ENCODE measurements at places on chromosomes 13 and 19.

DNA sequence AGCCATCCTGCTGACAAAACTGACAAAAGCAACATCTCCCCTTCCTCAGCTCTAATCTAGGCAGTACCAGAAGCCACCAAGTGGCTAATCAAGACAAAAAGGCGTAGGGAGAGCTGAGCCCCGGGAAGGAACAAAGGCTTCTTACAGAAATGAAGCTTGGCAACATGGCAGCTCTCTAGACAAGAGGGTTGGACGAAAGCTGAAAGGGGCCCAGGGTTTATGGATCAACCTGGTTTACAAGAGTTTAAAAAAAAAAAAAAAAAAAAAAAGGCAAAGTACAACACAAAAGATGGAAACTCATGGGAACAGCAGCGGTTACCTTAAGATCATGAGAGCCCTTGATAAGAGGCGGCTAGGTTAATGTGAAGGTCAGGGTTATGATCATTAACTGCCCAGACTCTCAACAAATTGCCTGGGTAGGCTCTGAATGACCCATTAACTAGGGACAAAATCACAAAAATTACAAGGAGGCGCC lies 14.0 kb downstream of the ZC3H4 start:
- no peak for DNase-seq

GRCh38 chr13:23551213-23552008 lies 18.8 kb upstream of the TNFRSF19 start:
- no peak for DNase-seq

GRCh38 chr13:46369506-46370277 lies 17.4 kb downstream of the RUBCNL start:
- DNase-seq, result no peak

DNA sequence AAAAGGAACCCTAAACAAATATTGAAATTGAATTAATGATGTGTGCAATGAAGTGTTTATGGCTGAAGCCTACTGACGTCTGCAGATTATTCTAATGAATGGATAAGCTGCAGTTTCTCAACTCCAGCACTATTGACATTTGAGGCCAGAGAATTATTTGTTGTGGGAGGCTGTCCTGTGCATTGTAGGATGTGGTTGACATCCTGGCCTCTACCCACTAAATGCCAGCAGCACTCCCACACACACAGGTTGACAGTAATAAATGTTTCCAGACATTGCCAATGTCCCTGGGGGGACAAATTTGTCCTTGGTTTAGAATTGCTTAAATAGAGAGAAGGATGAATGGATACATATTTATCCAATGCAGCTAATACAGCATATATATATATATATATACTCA lies 19.2 kb upstream of the MYH14 start:
- DNase-seq, result no peak

DNA sequence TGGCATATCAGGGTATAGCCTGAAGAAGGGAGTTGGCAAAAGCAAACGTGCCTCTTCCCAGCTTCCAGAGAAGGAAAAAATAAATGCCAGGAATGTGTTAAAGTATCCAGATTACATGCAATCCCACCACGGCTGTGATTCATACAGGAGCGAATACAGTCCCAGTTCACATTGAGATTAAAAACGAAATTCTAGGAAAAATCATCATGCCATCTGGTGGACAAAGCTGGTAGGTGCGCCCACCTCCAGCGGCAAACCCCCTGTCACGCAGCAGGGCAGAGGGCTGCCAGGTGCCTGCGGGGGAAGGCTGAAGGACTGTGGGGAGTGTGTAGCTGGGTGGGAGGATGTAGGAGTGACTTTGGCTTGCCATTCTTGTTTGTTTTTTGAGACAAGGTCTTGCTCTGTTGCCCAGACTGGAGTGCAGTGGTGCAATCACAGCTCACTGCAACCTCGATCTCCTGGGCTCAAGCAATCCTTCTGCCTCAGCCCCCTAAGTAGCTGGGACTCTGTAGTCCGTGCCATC lies 6.4 kb upstream of the DMWD start:
- no peak for DNase-seq

- no peak for DNase-seq
These were observed 15.7 kb downstream of the NOSIP start for GRCh38 chr19:49564616-49565045.

DNA sequence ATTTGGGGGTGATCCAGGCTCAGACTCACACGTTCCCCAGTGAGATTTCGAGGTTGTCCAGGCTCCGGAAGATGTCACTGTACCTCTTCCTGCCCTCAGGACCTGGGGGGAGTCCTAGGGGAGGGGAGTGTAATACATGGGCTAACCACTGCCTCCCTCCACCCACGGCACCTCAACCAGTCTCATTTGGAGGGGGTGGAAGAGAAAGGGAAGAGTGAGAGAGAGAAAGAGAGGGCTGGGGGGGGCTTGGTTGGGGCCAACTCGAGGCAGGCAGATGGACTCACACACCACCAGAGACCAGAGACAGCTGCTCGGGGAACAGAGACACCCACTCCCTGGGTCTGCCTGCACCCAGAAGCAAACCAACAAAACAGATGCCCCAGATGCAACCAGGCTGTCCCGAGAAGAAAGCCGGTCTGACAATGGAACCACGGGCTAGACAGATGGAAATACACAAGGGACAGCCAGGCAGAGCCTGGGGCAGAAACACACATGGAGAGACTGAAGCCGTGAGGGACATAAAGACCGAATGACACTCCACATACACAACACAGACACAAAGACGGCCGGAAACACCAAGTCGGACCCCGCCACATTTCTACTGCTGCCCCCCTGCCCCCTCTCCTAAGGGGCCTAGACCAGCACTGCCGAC lies 825 bp downstream of the GMIP start:
- DNase-seq, result no peak

- DNase-seq, result peak; percentile 65
These were observed 540.7 kb downstream of the GPC6 start for GRCh38 chr13:93767180-93767916.

GRCh38 chr13:45799451-45799850 lies 52.1 kb downstream of the SIAH3 start:
- no peak for DNase-seq

DNA sequence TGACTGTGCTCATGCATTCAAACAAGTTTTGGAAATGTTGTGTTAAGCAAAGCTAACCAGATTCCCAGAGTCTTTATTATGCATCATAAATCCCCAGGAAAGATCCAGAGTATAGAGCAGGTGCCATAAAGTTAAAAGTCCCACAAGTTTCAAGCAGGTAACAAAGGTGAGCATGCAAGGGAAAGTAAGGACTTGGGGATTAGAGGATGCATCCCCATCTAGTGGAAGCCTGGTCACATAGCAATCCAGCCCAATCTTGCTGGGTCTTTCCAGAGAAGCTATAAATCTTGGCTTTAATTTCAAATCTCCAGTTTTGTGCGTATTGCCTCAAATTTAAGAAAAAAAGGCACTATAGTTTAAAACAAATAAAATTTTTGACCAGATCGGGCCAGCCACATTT lies 72.7 kb downstream of the ZNF254 start:
- DNase-seq, result peak; percentile 0

DNA sequence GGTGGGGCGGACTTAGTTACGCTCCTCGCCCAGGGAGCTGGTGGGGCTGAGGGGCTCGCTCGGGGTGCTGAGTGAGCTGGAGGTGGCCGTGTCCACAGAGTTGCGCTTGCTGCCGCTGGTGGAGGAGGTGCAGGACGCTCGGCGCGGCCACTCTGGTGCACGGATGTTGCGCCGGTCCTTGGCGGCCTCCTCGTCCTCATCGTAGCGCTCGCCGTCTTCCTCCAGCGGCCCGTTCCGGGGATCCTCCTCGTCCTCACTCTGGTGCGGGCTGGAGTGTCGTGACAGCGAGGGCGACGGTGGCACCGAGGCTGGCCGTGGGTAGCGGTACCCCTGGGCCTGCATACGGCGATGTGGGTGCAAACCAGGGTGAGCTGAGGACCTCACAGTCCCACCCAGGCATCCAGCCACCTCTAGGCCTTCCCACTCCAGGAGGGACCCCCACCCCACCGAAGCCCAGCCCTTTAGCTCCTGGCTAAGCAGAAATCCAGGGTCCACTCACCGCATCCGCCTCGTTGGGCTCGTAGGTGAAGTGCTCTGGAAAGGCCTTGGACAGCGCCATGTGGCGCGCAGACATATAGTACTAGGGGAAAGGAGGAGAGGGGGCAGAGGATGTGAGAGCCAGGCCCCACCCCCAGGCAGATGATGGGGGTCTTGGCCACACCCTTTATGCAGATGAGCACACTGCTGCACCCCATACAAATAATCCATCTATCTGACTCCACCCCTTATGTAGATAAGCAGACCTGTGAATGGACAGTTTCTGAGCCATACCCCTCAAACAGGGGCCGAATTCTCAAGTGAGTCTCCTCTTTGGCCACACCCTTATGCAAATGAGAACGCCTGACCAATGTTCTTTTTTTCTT lies 4.4 kb downstream of the FTL start:
- no peak for DNase-seq

DNA sequence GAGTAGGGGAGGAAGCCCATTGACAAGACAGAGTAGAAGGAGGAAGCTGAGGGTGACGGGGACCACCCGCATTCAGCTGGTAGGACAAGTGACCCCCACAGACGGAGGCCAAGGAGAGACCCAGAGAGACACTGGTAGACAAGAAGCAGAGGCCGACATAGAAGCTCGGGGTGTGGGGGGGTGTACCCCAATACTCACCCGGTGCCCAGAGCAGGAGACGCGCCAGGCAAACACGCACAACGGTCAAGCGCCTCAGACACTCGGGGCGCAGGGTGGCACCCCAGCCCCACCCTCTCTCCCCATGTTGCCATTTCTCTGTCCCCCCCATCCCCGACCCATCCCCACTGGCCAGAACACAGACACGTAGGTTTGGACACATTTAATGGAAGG lies 23.5 kb downstream of the SHANK1 start:
- no peak for DNase-seq

DNA sequence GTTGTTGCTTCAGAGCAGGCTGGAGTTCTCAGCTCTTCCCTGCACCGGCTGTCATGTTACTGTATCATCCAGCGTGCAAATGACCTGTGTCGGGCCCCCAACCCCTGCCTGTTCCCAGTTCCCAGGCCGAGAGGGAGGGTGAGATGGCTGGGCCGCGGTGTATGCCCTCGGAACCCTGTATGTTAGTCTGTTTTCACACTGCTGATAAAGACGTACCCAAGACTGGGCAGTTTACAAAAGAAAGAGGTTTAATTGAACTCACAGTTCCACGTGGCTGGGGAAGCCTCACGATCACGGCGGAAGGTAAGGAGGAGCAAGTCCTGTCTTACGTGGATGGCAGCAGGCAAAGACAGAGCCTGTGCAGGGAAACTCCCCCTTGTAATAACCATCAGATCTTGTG lies 10.9 kb downstream of the TMEM255B start:
- DNase-seq, result no peak

- DNase-seq, result no peak
These were observed 169.0 kb downstream of the TBC1D4 start for GRCh38 chr13:75312884-75313520.

- no peak for DNase-seq
These were observed 3.1 kb downstream of the C13orf42 start for GRCh38 chr13:51107996-51108395.

- DNase-seq, result peak; percentile 33
These were observed 8.7 kb downstream of the HOMER3 start for GRCh38 chr19:18932216-18932841.

- DNase-seq, result no peak
These were observed 217.1 kb downstream of the POSTN start for GRCh38 chr13:37381502-37381901.

DNA sequence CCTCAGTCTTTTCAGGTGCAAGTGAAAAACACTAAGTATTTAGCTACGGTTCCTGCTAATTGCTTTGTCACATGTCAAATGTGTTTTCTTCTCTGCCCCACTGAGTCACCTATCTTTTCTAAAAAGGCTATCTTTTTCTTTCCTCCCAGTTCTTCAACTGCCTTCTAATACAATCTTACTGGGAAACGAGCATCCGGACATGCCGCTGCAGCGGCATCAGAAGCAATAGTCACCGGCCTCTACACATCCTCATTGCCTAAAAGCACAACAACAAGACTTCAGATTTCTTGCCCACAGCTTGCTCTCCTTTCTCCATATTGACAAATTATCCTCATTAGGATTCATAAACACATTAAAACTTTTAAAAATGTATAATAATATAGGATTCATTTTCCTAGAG lies 1.2 kb downstream of the PCDH9 start:
- DNase-seq, result no peak

GRCh38 chr13:67048821-67049150 lies 181.3 kb downstream of the PCDH9 start:
- DNase-seq, result no peak

DNA sequence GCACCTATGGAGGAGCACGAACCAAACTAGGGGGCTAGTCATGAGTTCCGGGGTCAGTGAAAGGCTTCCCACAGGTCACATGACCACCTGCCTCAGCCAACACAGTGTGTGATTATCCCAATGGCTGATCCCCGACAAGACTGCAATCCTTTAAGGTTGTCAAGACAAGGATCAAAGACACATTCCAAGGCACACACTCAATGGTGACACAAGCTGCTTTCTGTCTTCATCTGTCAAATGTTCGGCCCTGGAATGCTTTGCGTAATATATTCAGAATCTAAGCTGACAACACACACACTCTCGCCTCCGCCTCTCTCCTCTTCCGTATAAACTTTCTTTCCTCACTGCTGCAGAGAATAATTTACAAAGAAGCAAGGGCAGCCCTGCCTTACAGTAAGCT lies 11.7 kb downstream of the RANBP3 start:
- no peak for DNase-seq

DNA sequence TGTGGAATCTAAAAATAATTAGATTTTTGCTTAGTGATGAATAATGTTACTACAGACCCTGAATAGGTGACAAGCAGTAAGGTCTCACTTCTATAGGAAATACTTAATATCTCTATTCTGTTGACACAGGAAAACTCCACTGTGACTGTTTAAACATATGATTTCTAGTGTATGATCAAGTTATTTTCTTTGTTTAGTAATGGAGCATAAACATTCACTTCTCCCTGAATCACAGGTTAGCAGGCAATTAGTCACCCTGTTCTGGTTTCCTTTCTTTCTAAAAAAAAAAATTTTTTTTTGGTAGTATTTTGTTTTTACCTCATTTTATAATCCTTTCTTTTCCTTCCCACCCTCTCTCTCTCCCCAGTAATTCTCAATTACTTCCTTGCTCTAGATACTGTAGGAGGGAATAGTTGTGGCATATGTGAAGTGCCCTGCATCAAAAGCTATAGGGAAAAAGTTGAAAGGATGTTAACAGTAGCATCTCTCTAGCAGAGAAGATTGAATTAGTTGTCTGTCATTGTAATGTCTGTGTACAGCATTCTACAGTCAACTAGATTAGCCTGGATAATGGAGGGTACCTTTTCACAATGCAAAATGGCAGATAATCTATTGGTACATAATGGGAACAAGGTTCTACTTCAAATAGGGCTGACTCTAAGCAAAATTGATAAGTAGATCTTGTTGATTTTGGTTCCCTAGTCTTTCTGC lies 3.5 kb downstream of the HS6ST3 start:
- DNase-seq, result no peak

DNA sequence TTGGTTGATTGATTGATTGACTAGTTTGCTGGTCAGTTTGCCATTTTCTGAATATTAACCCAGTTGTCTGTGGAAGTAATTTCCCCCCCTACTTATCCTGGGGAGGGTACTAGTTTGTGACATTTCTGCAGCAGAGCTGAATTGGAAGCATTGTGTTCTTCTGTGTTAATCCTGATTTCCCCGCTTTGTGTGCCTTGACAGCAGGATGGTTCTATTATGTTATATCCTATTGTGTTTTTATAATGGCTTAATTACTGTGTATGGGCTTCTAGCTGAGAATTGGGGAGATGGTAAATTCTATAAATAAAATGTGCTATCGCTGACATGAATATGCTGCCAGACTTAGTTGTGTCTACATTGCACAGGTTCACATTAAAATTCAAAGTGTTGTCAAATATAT lies 499.7 kb downstream of the COG6 start:
- no peak for DNase-seq

GRCh38 chr19:16135430-16136127 lies 7.9 kb upstream of the HSH2D start:
- no peak for DNase-seq

All from NCI-H526 treated with DMSO at 0.1 percent for 48 hours (cell line).